ENCODE measurements at places on chromosomes 7 and 10.
A peak's percentile ranks its signal among the peaks of the same experiment; 100 is the strongest.

GRCh38 chr7:106283831-106284713, 711 bp downstream of the NAMPT start:
- DNase-seq, result peak; percentile 69

- no peak for DNase-seq
These were observed 32.6 kb downstream of the IMMP2L start for GRCh38 chr7:111529507-111530355.

- no peak for DNase-seq
These were observed 224.6 kb downstream of the TNS3 start for GRCh38 chr7:47357361-47357760.

GRCh38 chr7:143931739-143932138, 3.3 kb upstream of the OR2F2 start:
- no peak for DNase-seq

DNA sequence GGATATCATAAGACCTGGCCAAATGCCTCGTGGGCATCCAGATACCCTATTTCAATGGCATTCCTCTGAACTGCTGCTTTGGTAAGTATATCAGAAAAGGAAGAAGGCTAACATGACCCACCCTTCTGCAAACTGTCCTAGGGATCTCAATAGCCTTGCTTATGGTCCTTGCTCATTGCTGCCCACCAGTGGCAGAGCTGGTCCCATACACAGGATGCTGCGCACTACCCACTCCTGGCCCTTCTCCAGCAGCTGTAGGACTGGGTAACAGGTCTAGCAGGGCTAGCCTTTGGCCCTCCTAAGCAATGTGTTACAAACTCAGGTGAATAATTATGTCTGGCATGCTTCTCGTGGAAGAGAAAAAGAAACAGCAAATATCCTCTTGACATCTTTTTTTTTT, 72.5 kb downstream of the C10orf90 start:
- peak; percentile 74 for DNase-seq

- peak; percentile 14 for DNase-seq
These were observed 31.3 kb upstream of the ZNF273 start for GRCh38 chr7:64871761-64872160.

GRCh38 chr7:54964136-54964535, 54.7 kb upstream of the EGFR start:
- no peak for DNase-seq

GRCh38 chr10:74539317-74539716, 287.1 kb upstream of the KAT6B start:
- no peak for DNase-seq

DNA sequence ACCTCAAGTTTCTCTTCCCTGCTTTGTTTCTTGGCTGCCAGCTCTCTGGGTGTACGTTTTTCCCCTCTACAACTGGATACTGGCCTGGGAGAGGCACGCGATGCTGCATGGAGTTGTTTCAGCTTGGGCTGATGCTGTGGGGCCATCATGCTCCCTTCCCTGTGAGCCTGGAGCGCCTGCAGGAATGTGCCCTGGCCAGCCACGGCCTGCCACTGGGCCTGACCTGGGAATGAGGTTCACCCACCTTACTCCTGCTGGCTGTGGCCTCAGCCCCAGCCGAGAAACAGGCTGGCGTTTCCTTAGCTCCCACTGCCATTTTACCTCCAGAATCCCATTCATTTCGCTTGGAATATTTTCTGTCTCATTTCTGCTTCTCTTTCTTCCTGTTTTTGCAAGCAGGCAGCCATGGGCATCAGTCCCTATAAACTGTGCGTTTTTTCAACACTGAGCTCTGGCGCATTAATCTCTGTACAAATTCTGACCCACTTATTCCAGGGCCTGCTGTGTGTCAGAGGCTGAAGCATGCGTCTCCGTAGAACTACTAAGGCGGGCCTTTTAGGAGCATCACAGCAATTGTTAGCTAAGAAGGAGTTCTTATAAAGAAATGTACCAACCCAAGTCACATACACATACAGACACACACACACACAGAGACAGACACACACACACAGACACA, 57.9 kb downstream of the GATA3 start:
- DNase-seq, result no peak
